Right atrium auricular region (tissue), 2 donors: ENCODE measurements at places on chromosomes 16 and 17. TPM values are rescaled to one million over a fixed set of nuclear protein-coding genes. Genes with fewer than 3 reads are reported as not detected.

RAD51D gene
- total RNA-seq, result 4.5 TPM

CACNG4 gene
- 0.63 TPM for total RNA-seq

CYB5B gene
- total RNA-seq, result 29.4 TPM

LRRC36 gene
- total RNA-seq, result 0.43 TPM

KCNJ16 gene
- 0.59 TPM for total RNA-seq

GRCh38 chr17:69320210-69320907, 6.6 kb downstream of the ABCA5 start:
- DNase-seq, result no peak
- H3K4me3 ChIP-seq, result no peak overlapping the region
- H3K36me3 ChIP-seq, result no peaks in the 10 kb centered on the region
- no peaks in the 10 kb centered on the region for H3K27me3 ChIP-seq
- H3K4me1 ChIP-seq, result no peaks in the 10 kb centered on the region

DNA sequence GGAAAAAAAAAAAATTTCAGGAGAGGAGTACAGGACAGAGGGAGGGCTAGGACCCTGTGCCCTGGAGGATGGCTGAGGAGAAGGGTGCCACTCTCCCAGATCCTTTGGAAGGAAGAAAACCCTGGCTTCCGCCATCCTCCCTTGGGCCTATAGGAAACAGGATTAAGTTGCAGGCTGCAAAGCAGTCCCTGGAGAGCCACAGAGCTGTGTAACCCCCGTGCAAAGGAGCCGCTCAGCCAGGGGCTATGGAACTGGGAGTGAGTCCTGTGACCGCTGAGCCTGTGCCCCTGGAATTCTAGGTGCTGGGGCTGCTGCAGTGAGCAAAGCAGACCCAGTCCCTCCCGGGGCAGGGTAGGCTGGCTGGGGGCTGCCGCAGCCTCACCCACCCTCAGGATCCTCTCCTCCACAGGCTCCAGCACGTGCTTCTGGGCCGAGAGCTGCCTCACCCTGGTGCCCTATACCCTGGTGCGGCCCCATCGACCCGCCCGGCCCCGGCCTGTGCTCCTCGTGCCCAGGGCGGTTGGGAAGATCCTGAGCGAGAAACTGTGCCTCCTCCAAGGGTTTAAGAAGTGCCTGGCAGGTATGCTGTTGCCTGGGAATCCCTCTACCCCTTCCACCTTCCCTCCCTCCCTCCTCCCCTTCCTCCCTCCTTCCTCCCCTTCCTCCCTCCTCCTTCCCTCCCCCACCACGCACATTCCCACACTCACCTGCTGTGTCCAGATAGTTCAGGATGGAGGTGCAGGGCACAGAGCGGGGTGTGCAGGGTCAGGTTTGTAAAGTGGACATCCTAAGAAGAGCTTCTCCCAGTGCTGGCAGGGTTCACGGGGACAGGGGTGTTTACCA, 15.3 kb downstream of the SGSH start:
- no peak overlapping the region for H3K4me3 ChIP-seq
- DNase-seq, result no peak
- peaks cover under 1% of the 10 kb centered on the region for H3K36me3 ChIP-seq

DNA sequence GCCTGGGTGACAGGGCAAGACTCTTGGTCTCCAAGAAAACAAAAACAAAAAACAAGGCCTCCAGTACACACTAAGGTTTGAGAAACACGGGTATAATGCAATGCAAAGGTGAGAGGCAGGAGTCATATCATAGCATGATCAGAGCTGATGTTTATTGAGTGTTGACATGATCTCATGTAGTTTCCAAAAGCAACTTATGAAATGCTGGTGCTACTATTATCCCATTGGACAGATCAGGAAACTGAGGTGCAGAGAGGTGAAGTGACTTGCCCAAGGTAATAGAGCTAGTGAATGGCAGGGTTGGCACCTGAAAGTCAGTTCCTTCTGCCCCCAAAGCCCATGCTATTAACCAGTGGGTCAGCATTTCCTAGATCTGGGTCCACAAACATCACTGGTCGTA, 3.1 kb upstream of the NPIPB7 start:
- no peaks in the 10 kb centered on the region for H3K27me3 ChIP-seq
- no peak overlapping the region for H3K27ac ChIP-seq
- no peak overlapping the region for H3K4me3 ChIP-seq
- no peak for DNase-seq
- peaks cover 21% of the 10 kb centered on the region for H3K36me3 ChIP-seq

- no peak overlapping the region for H3K27ac ChIP-seq
- peaks cover 9% of the 10 kb centered on the region for H3K4me1 ChIP-seq
- DNase-seq, result no peak
- H3K36me3 ChIP-seq, result no peaks in the 10 kb centered on the region
- no peak overlapping the region for H3K4me3 ChIP-seq
- no peaks in the 10 kb centered on the region for H3K27me3 ChIP-seq
Observed at GRCh38 chr16:85424260-85425073, 188.7 kb upstream of the GSE1 start.

- H3K4me3 ChIP-seq, result no peak overlapping the region
- no peaks in the 10 kb centered on the region for H3K36me3 ChIP-seq
- no peak overlapping the region for H3K27ac ChIP-seq
- no peaks in the 10 kb centered on the region for H3K4me1 ChIP-seq
- DNase-seq, result no peak
- H3K27me3 ChIP-seq, result no peaks in the 10 kb centered on the region
Observed at GRCh38 chr16:72838951-72839350, 209.0 kb downstream of the ZFHX3 start.
